ENCODE measurements at places on chromosomes 3 and 15.

DNA sequence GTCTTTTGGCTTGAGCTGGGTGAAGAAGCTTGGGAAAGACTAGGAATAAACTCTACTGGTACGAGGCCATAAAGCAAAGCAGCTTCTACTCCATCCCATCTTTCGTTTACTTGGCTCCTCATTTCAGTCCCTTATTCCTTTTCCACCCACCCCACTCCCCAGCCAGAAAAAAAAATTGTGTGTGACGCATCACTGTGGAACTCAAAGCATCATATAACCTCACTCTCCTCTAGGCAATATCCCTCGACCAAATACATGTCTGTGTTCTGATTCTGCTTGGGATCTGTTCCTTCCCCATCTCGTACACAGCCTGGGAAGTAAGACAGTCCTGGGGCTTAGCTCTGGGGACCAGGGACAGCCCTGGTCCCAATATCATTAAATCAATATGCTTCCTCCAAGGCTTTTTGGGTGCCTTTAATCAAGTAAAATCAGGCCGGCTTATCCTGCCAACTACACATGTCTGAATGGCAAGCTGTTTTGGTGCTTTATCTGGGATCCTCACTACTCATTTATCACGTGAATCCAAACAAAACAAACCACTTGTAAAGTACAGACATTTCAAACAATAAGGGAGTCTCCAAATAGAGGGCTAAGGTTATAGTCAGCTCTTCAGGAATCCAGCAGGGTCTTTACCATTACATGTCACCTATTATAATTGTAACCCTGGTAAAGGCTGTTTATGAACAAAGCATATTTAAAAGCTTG lies 74.9 kb upstream of the ZBED2 start:
- DNase-seq = no peak

DNA sequence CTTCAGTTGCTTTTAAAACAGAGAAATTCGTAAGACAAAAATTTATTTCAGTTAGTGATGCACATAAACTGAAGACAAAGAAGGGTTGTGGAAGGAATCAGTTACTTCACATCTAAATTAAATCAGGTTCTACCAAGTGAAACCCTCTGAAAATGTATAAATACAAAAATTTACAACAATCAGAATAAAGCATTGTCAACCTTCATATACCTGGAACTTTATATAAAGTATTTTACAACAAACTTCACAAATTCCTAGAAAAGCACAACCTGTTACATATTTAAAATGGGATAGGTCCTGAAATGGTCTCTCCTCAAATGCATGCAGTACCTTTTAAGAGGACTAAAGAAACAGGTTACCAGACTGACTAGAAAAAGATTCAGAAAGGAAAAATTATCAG lies 26.9 kb downstream of the ATOSA start:
- DNase-seq = no peak

DNA sequence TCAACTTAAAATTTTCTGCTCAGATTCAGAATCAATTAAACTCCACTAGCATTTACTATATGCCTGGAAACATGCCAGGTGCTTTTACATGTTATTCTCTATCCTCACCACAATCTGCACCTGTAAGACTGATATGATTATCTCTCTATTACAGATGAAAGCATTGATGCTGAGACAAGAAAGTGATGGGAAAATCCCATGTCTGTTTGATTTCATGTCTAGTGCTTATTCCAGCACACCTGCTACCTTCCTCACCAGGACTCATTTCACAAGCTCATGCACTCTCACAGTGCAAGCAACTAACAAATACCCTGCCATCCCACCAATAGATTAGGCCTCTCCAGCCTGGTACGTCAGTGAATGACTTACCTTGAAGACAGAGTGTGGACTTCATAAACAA lies 25.0 kb upstream of the BCL6 start:
- DNase-seq = no peak

DNA sequence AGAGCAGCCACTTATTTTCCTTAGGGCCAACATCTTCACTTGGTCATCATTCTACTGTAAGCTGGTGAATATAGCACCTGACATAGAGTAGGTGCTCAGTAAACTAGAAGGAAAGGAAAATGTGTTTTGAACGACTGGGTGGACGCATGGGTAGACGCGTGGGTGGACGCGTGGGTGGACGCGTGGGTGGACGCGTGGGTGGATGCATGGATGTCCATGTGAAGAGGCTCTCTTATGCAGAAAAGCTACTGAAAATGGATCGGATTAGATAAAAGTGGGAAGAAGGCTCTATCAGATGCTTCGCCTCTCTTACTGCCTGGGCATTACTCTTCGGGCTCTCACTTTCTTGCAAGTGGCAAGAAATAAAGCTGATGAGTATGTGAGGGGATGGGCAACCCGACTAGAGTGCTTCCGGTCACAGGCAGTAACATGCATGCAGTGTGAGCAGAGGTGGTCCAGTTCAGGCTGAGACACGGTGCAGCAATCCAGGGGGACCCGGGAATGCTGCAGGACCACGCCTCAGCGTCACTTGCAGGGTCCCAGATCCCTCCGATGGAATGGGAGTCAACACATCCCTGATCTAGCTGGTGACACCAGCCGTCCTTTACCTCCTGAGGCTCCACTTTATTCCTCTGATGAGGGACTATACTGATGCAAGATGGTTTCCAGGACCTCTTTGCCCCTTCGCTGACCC lies 138.0 kb upstream of the MEF2A start:
- no peak for DNase-seq

- DNase-seq = no peak
These were observed 113.5 kb upstream of the IL12A start for GRCh38 chr3:159875116-159875515.

GRCh38 chr15:96374499-96374898 lies 44.0 kb downstream of the NR2F2 start:
- DNase-seq = no peak

Measured in activated CD4-positive, alpha-beta T cell treated with anti-CD3 and anti-CD28 coated beads, Interleukin-2, amount 50 U/mL, for 24 hours (primary cell).